Activated CD4-positive, alpha-beta T cell treated with anti-CD3 and anti-CD28 coated beads, Interleukin-10, Interleukin-2, amounts not matched to agents 100 ng/mL and 50 ng/mL, durations not matched to agents 16 hours and 8 hours (primary cell): ENCODE measurements at places on chromosomes 4 and X.

GRCh38 chr4:43341741-43342140 is 449.2 kb downstream of the GRXCR1 start:
- no peak for DNase-seq

DNA sequence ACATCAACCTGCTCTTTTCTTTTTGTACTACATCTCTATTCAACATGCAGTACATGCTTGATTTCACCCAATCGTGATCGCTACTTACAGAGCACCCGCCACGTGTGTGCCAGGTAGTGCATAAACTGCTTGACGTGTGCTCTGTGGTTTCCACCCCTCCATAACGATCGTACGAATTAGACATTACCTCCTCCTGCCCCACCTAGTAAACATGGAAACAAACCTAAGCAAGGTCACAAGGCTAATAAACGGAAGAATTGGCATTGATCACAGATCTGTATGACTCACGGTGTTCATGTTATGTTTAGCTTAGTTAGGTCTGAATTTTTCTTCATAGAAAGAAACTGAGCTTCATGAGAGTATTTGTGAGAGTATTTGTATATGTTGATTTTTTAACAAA is 64.1 kb downstream of the STX18 start:
- no peak for DNase-seq

DNA sequence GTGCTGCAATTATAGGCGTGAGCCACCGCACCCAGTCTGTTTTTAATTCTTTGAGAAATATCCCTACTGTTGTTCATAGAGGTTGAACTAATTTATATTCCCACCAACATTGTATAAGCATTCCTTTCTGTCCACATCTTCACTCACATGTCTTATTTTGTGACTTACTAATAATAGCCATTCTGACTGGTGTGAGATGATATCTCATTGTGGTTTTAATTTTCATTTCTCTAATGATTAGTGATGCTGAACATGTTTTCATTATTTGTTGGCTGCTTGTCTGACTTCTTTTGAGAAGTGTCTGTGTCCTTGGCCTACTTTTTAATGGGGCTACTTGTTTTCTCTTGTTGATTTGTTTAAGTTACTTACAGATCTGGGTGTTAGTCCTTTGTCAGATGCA is 310.9 kb upstream of the MAOA start:
- DNase-seq: peak; percentile 2

DNA sequence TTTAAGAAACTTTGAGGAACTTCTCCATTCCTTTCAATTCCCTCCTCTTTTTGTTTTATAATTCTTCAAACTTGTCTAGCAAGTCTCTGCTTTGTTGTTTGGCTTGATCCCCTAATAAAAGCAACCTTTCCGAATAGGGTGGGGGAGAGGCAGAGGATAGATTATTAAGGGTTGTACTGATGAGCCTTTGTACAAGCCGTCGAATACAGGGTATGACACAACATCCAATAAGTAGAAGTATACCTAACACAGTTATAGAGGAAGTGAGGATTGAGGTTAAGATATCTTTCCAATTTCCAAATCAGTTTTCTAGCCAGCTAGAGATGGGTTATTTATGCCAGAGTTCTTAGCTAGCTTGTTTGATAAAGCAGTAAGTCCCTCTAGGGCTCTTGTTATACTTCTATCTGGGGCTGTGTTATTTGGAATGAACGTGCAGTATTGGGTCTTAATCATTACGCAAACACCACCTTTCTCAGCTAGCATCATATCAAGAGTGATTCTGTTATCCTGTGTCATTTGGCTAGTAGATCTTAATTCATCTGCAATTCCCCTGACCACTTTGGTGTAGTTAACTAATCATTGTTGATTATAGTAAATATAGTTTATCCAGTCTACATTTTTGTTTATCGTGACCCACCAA is 18.5 kb downstream of the METAP1 start:
- DNase-seq: peak; percentile 16

DNA sequence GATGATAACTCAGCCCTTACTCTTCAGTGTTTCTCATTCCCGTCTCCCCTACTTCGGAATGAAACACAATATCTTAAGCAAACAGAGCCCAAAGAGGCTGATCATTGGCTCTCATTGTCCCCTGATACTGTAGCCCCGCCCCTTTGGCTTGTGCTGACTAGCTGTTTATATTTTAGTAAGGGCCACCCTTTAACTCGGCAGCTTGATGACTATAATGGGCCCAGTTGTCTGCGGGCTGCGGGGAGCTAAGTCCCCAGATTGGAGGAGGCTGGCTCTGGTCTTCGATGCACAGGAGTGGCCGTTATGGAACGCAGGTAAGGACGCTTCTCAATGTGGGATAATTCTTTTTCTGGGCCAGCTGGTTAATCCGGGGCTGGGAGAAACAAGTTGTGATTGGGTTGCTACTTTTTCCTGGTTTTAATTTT is at the start of gene TRIM2:
Gene TRIM2, plus strand, starts transcription at position 197 of the 425 bp plus-strand sequence. Its CDS starts 88 bp downstream, at position 285.
- no peak for DNase-seq

- DNase-seq: no peak
These were observed 6.9 kb downstream of the CXCL6 start for GRCh38 chr4:73843369-73843768.

- no peak for DNase-seq
These were observed 20.1 kb upstream of the ARAF start for GRCh38 chrX:47540754-47541538.
